CD4-positive, CD25-positive, alpha-beta regulatory T cell (primary cell): ENCODE measurements at places on chromosomes 4 and X. TPM values are rescaled to one million over a fixed set of nuclear protein-coding genes. Genes with fewer than 3 reads are reported as not detected.

DNA sequence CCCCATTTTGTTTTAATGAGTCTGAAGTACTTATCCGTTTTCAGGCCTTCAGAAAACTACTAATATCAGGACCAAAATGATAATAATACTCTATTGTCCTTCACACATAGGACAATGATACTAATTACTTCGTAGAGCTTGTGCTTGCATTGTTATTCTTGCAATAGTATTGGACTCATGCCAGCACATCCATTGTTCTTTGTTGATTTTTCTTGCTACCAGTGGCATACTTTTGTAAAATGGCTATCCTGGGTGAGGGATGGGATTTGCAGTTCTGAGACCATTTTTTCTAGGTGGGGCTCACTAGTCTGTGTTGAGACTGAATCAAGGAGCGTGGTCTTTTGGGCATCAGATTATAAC, 195.3 kb downstream of the MAML3 start:
- H3K36me3 ChIP-seq: no peaks in the 10 kb centered on the region
- no peaks in the 10 kb centered on the region for H3K4me1 ChIP-seq
- no peak overlapping the region for H3K4me3 ChIP-seq
- no peak overlapping the region for H3K27ac ChIP-seq
- DNase-seq: no peak

GRCh38 chrX:30576881-30577280, 685 bp downstream of the TASL start:
- H3K4me3 ChIP-seq: peak overlapping the region; percentile 93
- no peaks in the 10 kb centered on the region for H3K36me3 ChIP-seq
- DNase-seq: peak; percentile 30
- H3K27me3 ChIP-seq: no peaks in the 10 kb centered on the region

GRCh38 chrX:34404386-34405070, 252.6 kb downstream of the TMEM47 start:
- no peak for DNase-seq
- no peaks in the 10 kb centered on the region for H3K27me3 ChIP-seq
- no peaks in the 10 kb centered on the region for H3K36me3 ChIP-seq
- H3K4me1 ChIP-seq: no peaks in the 10 kb centered on the region
- no peak overlapping the region for H3K4me3 ChIP-seq

- no peaks in the 10 kb centered on the region for H3K27me3 ChIP-seq
- H3K4me1 ChIP-seq: no peaks in the 10 kb centered on the region
- no peak overlapping the region for H3K27ac ChIP-seq
- no peak for DNase-seq
These were observed 105.6 kb downstream of the C4orf51 start for GRCh38 chr4:145785391-145786008.

Gene COL4A5
- polyA plus RNA-seq: not detected

- H3K27me3 ChIP-seq: no peaks in the 10 kb centered on the region
- no peak overlapping the region for H3K4me3 ChIP-seq
- no peak overlapping the region for H3K27ac ChIP-seq
- H3K4me1 ChIP-seq: no peaks in the 10 kb centered on the region
- DNase-seq: no peak
These were observed 65.7 kb upstream of the SLITRK2 start for GRCh38 chrX:145751943-145752342.

Gene HDAC6
- 18.5 TPM for polyA plus RNA-seq

GRCh38 chr4:188956566-188956965, 817.3 kb downstream of the TRIML1 start:
- H3K36me3 ChIP-seq: no peaks in the 10 kb centered on the region
- no peak overlapping the region for H3K27ac ChIP-seq
- no peak for DNase-seq
- H3K4me1 ChIP-seq: no peaks in the 10 kb centered on the region

- H3K36me3 ChIP-seq: no peaks in the 10 kb centered on the region
- no peaks in the 10 kb centered on the region for H3K27me3 ChIP-seq
- H3K4me3 ChIP-seq: no peak overlapping the region
- H3K27ac ChIP-seq: no peak overlapping the region
- DNase-seq: no peak
- H3K4me1 ChIP-seq: no peaks in the 10 kb centered on the region
These were observed 360.4 kb upstream of the AGA start for GRCh38 chr4:177802661-177803060.

- H3K36me3 ChIP-seq: peaks cover 10% of the 10 kb centered on the region
- no peak overlapping the region for H3K27ac ChIP-seq
- no peak for DNase-seq
- no peaks in the 10 kb centered on the region for H3K27me3 ChIP-seq
- H3K4me1 ChIP-seq: peaks cover 1% of the 10 kb centered on the region
These were observed 15.9 kb downstream of the USP53 start for GRCh38 chr4:119228406-119228805.

DNA sequence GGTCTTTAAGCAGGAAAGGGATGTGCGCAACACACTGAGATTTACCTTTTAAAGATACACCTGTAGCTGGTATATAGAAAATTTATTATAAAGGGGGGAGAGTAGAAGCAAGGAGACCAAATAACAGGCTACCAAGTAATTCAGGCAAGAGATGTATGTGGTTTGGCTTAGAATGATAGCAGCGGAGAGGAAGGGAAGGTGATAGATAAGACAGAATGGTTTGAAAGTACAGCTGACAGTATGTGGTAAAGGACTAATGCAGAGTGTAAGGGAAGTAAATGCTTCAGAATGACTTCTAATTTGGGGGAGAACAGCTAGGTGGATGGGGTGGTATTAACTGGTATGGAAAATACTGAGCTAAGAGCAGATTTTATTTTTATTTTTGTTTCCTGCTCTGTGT, 308.9 kb downstream of the ANTXR2 start:
- H3K36me3 ChIP-seq: no peaks in the 10 kb centered on the region
- no peak overlapping the region for H3K4me3 ChIP-seq
- no peaks in the 10 kb centered on the region for H3K4me1 ChIP-seq
- H3K27ac ChIP-seq: no peak overlapping the region
- DNase-seq: no peak

DNA sequence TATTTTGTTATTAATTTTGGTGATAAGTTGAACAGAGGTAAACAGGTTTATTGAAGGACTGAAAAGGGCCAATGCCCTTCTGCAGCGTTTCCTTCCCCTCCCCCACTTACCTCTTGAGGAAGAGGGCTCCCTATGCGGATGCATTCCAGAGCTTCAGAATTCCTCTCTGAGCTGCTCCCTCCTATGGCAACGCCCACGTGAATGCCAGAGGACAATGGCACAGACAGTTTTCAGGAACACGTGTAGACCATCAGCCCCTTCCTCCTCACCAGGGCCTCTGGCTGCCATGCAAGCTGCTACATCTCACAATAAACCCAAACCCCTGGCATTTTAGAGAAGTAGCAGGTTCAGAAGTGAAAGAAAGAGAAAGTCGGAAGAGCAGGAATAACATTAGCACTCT, 127.9 kb downstream of the CHRDL1 start:
- H3K36me3 ChIP-seq: no peaks in the 10 kb centered on the region
- H3K27me3 ChIP-seq: no peaks in the 10 kb centered on the region
- H3K27ac ChIP-seq: no peak overlapping the region
- no peak overlapping the region for H3K4me3 ChIP-seq
- no peaks in the 10 kb centered on the region for H3K4me1 ChIP-seq

GRCh38 chr4:169571435-169571834, 40.9 kb downstream of the NEK1 start:
- H3K36me3 ChIP-seq: peaks cover 22% of the 10 kb centered on the region
- H3K4me1 ChIP-seq: no peaks in the 10 kb centered on the region
- DNase-seq: no peak

DNA sequence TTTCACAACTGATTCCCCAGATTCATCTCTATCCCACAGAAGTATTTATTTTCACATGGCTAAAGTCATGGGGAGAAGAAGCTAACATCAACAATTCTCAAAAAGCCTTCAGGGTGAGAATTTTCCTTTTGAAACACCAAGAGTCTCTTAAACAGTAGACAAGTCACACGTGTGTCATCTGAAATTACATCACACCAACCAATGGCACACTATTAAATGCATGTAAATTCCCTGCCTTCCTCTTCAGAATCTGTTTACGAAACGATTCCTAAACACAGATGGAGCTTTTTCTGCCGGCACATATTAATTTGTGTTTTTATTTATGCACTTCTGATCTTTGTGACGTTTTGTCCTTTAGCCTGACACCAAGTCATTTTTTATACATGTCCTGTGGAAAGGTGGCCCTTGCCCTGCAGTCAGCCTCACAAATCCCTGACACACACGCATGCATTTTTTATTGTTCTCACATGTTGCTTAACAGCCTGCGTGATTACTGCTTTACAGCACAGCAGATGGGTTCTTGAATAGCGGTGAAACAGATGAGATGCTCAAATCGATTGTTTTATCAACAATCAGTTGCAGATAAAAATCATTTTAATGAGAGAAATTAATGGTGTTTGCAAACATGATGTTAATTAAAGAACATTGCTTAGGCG, 735.9 kb upstream of the TENM3 start:
- H3K4me1 ChIP-seq: no peaks in the 10 kb centered on the region
- H3K4me3 ChIP-seq: no peak overlapping the region
- no peak overlapping the region for H3K27ac ChIP-seq
- no peaks in the 10 kb centered on the region for H3K36me3 ChIP-seq
- DNase-seq: no peak
- H3K27me3 ChIP-seq: no peaks in the 10 kb centered on the region
